Heart right ventricle (tissue), 16 donors: ENCODE measurements at places on chromosomes 5 and 9. TPM values are rescaled to one million over a fixed set of nuclear protein-coding genes. Genes with fewer than 3 reads are reported as not detected.
A peak's percentile ranks its signal among the peaks of the same experiment; 100 is the strongest.

GRCh38 chr5:149036970-149037369, 25.9 kb downstream of the SH3TC2 start:
- H3K4me1 ChIP-seq, result no peaks in the 10 kb centered on the region
- DNase-seq, result no peak
- no peaks in the 10 kb centered on the region for H3K36me3 ChIP-seq
- no peak overlapping the region for H3K4me3 ChIP-seq

- H3K4me3 ChIP-seq, result no peak overlapping the region
- no peak overlapping the region for H3K27ac ChIP-seq
- no peak for DNase-seq
These were observed 11.5 kb downstream of the OR2V2 start for GRCh38 chr5:181158869-181159268.

DNA sequence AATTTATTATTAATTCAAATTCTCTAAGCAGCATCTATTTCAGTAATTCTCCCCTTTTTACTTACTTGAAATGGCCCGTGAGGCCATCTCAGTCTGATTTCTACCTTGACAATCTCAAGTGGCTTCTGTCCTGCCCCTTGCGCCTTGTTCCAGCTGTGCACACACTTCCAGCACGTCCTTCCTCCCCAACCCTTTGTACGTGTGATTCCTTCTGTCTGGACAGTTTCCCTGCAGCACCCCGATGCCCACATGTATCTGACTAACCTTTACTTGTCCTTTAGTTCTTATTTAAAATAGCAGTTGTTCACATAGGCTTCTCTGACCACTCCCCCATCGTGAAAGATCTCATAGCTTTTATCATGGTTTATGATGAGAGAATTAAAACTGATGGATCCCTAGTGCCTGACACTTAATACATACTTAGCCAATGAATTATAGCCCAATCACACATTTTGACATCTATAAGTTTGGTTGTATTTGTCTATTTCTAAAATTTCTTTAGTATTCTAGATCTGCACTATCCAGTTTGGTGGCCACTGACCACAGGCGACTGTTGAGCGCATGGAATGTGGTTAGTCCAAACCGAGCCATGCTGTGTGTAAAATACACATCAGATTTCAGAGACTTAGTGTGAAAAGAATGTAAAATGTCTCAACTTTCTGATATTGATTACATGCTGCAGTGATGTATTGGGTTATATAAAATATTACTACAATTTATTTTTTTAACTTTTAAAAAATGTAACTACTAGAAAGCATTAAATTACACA, 14.3 kb downstream of the ZBTB34 start:
- DNase-seq, result no peak
- no peak overlapping the region for H3K4me3 ChIP-seq
- peaks cover 4% of the 10 kb centered on the region for H3K36me3 ChIP-seq
- no peaks in the 10 kb centered on the region for H3K27me3 ChIP-seq

Gene GABRA1
- not detected for polyA plus RNA-seq

DNA sequence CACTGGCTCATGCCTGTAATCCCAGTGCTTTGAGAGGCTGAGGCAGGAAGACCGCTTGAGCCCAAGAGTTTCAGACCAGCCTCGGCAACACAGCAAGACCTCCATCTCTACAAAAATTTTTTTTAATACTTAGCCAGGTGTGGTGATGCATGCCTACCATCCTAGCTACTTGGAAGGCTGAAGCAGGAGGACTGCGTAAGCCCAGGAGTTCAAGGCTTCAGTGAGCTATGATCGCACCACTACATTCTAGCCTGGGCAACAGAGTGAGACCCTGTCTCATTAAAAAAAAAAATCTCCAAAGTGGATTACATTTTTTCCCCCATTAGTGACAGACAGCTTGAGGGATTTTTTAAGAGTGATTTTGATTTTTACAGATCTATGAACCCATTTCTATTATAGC, 230.8 kb downstream of the BNC2 start:
- no peak for DNase-seq
- no peaks in the 10 kb centered on the region for H3K36me3 ChIP-seq
- no peak overlapping the region for H3K4me3 ChIP-seq
- no peak overlapping the region for H3K27ac ChIP-seq
- H3K4me1 ChIP-seq, result no peaks in the 10 kb centered on the region
- H3K27me3 ChIP-seq, result no peaks in the 10 kb centered on the region

Gene MRPS30
- polyA plus RNA-seq, result 35.7 TPM

Gene DENND4C
- polyA plus RNA-seq, result 6.4 TPM

DNA sequence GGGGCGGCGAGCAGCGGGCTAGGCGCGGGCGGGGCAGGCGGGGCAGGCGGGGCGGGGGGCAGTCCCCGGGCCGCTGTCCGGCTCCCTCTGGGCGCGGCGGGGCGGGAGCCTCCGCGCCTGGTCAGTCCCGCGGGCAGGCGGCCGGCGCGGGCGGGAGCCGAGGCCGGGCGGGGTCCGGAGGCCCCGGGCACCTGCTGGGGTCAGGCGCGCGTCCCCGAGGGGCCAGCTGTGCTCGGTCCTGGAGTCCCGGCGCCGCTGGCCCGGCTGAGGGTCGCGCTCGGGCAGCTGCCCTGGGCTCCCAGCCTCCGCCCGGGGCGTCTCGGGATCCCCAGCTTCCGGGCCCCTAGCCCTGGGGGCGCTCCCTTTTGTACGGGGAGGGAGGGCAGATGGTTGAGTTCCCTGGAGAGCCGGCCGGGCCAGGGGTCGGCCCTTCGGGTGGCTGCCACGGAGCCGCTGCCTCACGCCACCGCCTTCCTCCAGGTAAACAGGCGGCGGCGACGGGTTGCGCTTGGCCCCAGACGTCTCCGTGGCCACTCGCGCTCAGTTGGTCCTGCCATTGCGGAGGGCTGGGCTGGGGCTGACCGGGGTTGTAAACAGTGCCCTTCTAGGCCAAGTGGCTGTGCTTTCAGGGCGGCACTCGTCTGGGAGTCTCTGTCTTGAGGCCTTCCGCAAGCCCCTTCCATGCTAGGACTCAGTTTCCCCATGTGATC, 473 bp downstream of the ZBTB34 start:
- H3K4me3 ChIP-seq, result peak overlapping the region; percentile 97
- H3K4me1 ChIP-seq, result peaks cover 4% of the 10 kb centered on the region
- H3K27me3 ChIP-seq, result no peaks in the 10 kb centered on the region
- peaks cover 22% of the 10 kb centered on the region for H3K36me3 ChIP-seq
- H3K27ac ChIP-seq, result peak overlapping the region; percentile 96

DNA sequence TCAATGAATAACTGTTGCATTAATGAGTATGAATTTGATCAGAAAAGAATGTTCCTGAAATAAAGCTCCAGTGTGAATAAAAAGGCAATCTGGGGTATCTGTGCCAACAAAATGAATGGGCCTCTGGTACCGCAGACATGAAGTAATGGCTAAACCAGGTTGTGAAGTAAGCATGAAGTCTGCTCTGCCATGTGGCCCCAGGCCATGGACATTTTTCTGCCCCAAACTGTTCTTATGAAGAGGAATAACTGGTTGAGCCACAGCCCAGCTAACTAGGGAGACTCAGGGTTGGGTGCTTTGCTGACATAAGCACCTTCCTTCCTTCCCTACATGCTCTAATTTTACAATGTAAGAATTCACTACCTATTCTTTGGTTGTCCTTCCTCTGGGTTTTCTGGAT, 147.4 kb upstream of the LRRTM2 start:
- H3K27me3 ChIP-seq, result no peaks in the 10 kb centered on the region
- no peak overlapping the region for H3K27ac ChIP-seq
- H3K36me3 ChIP-seq, result peaks cover 32% of the 10 kb centered on the region
- H3K4me1 ChIP-seq, result peaks cover 5% of the 10 kb centered on the region
- no peak for DNase-seq

- H3K4me3 ChIP-seq, result no peak overlapping the region
- no peaks in the 10 kb centered on the region for H3K4me1 ChIP-seq
- no peak overlapping the region for H3K27ac ChIP-seq
- no peaks in the 10 kb centered on the region for H3K36me3 ChIP-seq
These were observed 409.2 kb upstream of the KLF4 start for GRCh38 chr9:107898761-107899160.

- peaks cover 58% of the 10 kb centered on the region for H3K4me1 ChIP-seq
- H3K27me3 ChIP-seq, result no peaks in the 10 kb centered on the region
- no peak overlapping the region for H3K27ac ChIP-seq
- H3K36me3 ChIP-seq, result no peaks in the 10 kb centered on the region
These were observed 39.1 kb downstream of the NIPBL start for GRCh38 chr5:36915653-36916052.

DNA sequence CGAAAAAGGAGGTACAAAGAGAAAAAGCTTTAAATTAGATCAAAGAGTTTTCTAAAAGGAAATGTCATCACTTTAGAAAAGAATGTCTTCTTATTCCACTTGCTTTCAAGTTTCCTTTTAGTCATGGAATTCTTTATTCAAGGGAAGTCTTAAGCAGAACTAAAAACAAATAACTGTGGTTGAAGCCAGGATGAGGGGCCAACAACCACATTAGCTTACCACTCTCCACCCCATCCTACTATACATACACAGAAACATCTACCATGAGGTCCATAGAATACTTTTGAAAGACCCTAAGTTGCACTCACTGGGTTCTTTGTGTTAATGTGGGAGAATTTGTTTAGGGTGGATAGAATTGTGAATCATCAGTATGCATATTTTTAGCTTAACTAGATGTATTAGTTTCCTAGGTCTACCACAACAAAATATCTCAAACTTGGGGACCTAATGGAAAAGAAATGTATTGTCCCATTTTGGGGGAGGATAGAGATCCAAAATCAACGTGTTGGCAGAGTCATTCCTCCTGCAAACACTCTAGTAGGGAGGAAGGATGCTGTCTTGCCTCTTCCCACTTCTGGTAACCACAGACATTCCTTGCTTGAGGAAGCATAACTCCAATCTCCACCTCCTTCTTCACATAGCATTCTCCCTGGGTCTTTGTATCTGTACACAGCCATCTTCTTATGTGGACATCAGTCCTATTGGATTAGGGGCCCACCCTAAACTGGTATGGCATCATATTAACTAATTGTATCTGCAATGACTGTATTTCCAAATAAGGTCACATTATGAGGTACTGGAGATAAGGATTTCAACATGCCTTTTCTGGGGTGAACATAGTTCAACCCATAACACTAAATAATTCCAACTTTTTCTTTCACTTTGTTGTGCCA, 239.4 kb downstream of the LURAP1L start:
- H3K36me3 ChIP-seq, result no peaks in the 10 kb centered on the region
- H3K4me1 ChIP-seq, result no peaks in the 10 kb centered on the region
- H3K4me3 ChIP-seq, result no peak overlapping the region
- H3K27me3 ChIP-seq, result no peaks in the 10 kb centered on the region
